ENCODE measurements at places on chromosomes 11 and 22.

GRCh38 chr11:93570759-93571413 lies 27.7 kb upstream of the SMCO4 start:
- DNase-seq = peak; percentile 30

GRCh38 chr11:113204280-113204679 lies 110.1 kb upstream of the TTC12 start:
- DNase-seq = no peak

DNA sequence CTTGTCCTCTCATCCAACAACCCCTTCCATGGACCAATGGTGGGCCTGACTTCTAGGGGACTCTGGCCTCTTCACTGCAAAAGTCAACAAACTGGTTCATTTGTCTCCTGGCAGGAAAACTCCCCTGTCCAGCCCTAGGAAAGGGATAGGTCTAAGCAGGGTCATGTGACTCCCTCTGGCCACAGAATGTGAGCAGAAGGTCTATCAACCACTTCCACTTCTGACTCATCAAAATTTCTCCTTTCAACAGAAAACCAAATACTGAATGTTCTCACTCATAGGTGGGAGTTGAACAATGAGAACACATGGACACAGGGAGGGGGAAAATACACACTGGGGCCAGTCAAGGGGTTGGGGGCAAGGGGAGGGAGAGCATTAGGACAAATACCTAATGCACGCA lies 1.3 kb upstream of the ISX start:
- no peak for DNase-seq

GRCh38 chr22:32324505-32325415 lies 32.9 kb upstream of the RFPL3 start:
- DNase-seq = no peak

DNA sequence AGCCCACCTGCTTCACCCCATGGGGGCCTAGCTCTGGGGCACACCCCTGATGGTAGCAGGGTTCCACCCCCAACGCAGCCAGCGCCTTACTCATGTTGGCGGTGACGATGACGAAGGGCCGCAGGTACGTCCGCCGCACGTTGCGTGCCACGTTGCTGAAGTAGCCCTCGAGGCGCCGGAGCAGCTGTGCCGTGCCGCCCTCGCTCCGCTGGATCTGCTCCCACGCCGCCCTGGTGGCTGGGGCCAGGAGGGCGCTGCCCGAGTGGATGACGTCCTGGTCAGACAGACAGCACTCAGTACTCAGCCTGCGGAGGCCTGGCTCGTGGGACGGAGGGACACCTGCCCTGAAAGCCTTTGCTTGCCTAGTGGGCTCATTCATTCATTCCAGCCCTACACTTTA lies 50.8 kb downstream of the TRMU start:
- no peak for DNase-seq

DNA sequence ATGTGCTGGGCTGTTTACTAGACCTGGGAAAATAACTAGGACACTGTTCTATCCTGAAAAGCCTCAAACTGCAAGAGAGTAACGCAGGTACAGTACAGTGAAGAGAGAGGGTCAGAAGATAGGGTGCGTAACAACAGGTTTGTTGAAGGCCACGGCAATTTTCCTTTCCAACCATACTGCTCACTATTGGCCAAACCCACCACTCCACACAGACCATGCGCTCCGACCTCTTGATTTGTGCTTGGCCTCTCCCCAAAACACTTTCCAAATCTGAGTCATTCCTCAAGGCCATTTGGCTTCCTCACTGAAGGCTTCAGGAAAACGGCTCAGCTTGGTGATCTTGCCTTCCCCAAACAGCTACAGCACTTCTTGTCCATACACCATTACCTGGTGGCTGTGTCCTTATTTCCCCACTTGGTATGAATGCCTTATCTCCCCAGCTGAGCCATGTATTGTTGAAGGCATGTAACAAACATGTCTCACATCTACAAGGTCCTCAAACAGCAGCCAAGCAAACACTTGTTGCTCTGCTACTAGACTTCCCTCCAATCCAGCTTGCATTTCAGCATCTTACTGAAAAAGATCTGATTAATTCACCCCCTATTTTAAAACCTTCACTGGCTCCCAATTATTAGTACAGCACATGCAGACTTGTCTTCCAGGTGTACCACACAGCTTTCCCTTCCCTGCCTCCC lies 40.9 kb downstream of the TCF20 start:
- DNase-seq = no peak

DNA sequence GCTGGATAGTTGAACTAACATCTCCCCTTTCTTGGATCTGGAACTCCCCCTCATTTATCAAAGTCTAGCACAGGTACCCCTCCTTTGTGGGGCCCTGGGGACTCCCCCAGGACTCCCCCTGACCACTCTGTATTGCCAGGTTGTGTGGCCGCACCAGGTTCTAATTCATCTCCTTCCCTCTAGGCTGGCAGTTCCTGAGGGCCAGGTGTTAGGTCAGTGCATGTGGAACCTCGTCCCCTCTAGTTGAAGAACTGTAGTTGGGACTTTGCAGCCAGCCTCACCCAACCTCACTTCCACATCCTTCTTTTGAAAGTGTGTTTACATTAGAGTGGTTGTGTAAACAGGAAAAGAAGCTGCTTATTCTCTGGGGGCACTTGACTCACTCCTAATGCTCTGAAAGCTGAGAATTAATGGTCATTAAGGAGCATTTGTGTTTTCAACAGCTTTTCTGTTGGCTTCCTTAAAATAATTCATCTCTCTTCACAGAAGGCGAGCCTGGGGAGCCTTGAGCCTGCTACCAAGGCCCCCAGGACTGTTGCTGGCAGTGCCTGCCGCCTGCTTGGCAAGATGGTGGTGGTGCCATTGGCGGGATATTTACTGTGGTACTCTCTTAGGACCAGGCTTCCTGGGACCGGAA lies 11.8 kb downstream of the UPB1 start:
- no peak for DNase-seq

DNA sequence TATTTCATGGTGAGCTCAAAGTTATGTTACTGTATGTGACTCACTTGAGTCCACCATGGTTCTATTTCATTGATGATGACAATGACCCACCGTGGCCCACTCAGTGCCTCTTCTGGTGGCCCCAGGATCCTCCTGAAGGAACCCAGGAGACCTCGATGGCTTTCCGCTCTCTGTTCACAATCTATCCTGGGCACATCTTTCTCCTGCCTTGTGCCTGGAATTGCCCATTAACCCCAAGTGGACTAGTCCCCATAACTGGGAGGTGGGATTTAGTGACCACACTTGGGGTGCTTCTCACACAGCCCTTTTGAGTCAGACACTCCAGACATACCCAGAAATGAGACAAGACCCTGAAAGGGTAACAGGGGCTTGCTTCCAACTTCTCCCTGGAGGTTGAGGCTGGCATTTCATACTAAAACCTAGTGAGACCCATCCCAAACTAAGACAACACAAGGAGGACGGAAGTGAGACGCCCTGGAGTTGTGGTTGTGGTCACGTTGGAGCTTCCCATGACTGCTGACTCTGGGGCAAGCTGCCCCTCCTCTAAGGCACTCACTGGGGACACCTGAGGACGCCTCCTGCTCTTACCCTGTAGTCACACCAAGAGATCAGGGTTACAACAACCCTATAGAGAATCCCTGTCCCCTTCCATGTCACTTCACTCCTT lies 22.1 kb downstream of the IGLL5 start:
- DNase-seq = no peak

DNA sequence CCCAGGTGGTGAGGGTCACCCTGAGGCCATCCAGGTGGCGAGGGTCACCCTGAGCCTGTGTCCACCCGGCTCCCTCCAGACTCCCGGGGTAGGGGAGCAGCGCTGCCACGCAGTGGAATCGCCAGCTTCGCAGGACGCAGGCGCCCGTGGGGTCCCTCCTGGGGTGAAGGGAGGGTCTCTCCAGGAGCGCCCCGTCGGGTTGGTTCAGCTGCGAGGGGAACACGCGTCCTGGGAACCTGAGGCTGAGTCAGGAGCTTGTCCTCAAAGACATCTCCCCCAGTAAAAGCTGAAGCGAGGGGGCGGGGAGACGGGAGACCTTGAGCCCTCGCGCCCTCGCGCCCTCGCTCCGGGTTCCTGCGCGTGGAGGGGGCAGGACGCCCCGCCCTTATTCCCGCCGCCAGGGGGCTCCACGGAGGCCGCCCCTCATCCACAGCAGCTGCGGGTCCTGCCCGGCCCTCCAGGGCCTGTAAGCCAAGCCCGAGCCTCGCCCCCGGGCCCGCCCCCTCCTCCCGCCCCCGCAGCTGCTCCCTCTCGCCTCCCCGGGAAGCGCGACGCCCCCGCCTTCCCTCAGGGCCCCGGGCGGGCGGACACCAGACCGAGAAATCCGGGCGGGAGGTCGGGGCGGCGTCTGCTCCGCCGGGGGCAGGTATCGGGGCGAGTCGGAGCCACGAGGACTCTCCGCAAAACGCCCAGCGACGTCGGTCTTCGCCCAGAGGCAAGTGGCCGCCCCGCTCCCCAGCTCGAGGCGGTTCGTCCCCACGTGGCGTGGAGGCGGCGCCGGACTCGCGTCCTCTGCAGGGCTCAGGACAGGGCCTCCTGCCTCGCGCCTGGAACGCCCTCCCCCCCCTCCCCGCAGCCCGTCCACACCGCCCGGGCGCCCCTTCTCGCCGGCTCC lies 22.8 kb downstream of the PIM3 start:
- no peak for DNase-seq

DNA sequence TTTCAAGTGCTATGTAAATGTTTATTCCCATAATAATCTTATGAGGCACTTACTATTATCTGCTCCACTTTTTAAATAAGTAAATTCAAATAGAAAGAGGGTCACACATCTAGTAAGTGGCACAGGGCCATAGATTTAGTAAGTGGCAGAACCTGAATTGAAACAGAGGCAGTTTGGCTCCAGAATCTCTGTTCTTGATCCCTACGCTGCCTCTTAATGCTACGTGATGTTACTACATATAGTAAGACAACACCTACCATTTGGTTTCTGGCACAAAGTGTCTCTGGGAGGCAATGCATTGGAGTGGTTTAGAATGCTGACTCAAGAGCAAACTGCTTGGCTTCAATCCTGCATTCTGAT lies 1018.3 kb downstream of the DLG2 start:
- DNase-seq = peak; percentile 52

- no peak for DNase-seq
Measured at GRCh38 chr11:120608760-120609211, 97.2 kb downstream of the GRIK4 start.

- peak; percentile 10 for DNase-seq
Measured at GRCh38 chr11:48900131-48900800, 83.4 kb downstream of the TRIM51G start.

DNA sequence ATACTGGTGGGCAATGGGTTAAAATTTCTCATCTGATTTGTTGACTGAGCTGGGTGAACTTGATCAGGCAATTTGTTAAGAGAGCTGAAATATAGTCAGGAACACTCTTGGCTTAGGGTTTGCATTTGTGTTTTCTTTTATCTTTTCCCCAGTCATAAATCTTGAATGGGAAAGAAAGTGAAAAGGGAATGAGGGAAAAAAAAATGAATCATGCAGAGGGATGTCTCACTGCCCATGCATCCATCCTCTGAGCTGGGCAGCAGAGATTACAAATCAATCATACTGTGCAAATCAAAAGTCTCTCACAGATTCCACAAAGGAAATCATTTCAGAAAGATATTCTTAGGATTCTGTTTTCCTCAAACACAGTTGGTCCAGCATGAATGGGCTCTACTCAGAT lies 174.2 kb upstream of the MPPED2 start:
- DNase-seq = no peak

DNA sequence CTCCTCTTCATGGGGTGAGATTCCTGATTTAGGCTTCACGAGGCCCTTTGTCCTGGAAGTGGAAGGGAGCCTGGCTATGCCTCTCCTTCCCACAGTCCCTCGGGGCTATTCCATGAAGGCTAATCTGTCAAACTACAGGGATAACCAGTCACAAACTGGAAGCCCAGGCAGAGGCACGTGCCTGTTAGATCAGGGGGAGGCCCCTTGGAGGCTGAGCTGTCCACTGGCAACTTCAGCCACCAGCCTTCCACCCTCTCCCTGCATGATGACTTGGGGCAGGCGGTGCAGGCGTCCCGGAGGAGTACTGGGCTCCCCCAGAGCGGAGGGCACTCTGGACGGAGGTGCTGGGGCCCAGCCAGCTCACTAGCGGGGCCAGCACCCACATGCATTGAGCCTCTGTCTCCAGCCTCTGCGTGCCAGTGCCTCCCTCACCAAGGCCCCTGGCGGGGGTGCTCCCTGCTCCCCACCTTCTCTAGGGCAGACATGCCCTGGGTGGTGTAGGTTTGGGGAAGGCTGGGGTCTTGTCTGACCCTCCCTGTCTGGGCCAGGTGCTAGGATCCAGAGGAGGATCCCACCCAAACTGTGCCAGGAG lies 42.9 kb downstream of the WNT11 start:
- no peak for DNase-seq

DNA sequence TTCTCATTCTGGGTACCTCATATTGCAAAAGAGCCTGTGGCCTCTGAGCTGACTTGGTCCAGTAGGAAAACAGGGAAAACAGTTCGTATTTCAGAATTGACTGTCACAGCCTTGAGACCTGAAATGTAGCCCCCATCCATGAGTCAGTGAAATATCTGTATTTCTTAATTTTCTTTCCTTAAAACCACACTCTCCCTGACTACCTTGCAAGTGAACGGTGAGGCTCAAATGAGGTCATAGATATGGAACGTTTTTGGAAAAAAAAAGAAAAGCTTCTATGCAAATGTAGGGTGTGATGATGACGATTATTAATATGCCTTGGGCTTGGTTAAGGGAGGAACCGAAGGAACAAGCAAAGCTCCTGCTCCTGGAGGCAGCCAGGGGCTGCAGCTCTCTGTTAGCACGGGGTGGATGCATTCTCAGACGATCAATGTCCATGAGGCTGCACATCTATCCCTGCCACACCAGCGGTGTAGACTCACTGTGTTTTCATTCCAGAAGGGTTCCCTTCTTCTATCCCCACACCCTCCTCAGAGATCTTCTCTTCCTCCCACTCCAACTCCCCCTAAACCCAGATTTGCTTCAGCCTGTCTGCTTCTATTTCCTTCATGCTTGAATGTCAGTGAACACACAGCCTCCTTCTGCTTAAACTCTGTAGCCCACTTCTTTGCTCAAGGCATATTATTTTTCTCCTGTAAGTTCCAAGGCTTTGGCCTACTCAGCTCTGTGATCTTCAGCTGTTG lies 29.2 kb upstream of the SCN3B start:
- no peak for DNase-seq

GRCh38 chr11:46114378-46114777 lies 6.9 kb downstream of the PHF21A start:
- DNase-seq = no peak

GRCh38 chr11:57885298-57886050 lies 123.9 kb downstream of the CTNND1 start:
- peak; percentile 73 for DNase-seq

DNA sequence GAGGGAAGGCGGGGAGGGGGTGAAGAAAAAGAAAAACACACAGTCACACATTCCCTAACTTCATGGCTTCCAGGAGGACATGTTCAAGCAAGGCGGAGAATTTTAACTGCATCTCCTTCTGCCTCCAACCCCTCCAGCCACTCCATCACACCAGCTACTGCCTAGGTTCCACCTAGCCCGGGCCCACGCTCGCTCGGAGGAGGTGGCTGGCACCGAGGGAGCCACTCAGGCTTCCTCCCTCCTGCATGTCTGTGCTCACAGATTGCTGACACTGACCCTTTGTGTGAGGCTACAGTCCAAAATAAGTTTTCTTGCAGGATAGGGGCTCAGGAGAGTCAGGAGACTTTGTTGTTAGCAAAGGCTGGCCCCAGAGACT lies 9.4 kb upstream of the OPCML start:
- DNase-seq = no peak

GRCh38 chr11:63227521-63228107 lies 15.8 kb downstream of the SLC22A25 start:
- DNase-seq = no peak

GRCh38 chr22:20292673-20293232 lies 24.6 kb upstream of the RTN4R start:
- DNase-seq = no peak

- DNase-seq = no peak
Measured at GRCh38 chr22:30294066-30294465, 4.8 kb upstream of the CASTOR1 start.

GRCh38 chr22:27370269-27370668 lies 431.3 kb downstream of the MN1 start:
- DNase-seq = no peak
